Ecto neural progenitor cell (in vitro differentiated cells): ENCODE measurements at places on chromosomes 3 and 15.

- no peak for DNase-seq
These were observed 20.6 kb upstream of the SLC4A7 start for GRCh38 chr3:27504749-27505148.

DNA sequence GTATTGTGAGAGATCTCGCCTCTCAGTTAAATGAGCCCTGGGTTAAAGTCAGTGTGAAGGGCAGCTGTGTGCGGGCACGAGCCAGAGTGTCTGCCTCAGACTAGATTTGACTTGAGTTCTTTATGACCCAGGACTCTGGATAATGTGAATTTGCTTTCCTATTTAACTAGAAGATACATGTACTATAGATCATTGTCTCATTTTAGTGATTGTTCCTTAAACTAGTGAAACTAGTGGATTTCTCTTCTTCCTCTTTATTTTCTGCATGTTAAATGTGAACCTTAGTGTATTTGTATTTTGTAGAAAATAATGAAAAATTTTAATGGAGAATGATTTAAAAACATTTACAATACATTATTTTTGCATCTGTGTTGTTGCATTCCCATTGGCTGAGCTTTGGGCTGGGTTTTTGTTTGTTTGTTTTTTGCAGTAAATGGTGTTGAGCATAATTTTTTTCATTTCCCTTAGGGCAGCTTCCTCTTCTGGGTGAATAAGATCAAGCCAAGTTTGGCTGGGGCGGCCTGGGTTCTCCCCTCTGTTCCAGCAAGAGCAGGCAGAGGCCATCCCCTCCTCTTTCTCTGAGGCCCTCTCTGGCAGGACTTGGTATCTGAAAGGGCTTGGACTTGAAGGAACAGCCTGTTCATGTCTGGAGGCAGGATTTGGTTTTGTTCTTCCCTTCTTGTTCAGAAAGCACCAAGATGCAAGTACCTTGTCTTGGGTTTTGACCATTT is 15.0 kb downstream of the GCSAM start:
- DNase-seq, result no peak

- DNase-seq, result peak; percentile 31
These were observed 68.7 kb downstream of the AAGAB start for GRCh38 chr15:67185621-67186225.

DNA sequence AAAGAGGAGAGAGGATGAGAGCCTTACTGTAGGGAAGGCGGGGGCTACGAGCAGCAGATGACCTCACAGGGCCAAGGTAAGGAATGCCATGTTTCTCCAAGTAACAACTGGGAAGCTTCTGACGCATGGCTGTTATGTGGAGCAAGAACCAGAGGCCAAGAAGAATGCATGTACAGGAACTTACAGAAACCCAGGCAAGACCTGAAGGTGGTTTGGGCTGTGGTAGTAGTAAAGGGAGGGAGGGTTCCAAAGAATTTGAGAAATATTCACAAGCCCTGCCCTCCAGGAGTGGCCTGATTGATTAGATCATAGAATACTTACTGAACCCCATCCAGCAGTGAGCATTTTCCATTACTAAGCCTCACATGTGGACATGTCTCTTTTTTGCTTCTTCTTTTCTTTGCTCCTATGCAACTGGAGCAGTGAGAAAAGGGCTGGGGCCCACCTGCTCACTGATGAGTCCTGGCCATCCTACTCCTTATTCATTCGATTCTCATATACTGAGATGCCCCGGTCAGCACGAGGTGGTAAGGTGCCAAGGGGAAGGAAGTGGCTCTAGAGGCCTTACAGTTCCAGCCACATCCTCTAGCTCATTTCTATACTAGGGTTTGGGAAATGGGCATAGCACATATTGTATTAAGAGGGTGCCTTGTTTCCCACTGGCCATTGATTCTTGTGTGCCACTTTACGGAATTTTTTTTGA is 8.3 kb upstream of the SLC12A8 start:
- DNase-seq, result no peak

- no peak for DNase-seq
These were observed 89.0 kb downstream of the BDH1 start for GRCh38 chr3:197466586-197467399.

DNA sequence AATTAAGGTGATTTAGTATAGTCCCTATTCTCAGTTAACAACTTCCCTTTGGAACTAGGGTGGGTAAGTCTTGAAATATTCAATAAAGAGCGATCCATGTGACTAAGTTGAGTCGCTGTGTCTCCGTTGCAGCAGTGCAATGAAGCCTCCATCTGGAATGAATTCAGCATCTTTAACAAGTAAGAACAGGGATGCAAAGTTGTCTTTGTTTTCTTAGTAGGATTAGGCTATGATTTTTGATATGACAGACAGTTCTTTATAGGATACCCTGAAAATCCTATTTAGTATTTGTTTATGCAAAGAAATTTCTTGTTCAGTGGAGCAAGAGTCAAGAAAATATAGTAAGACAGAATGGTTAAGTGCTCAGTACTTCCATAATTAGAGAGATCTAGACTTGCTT is 52.7 kb downstream of the RBMS3 start:
- DNase-seq, result no peak

DNA sequence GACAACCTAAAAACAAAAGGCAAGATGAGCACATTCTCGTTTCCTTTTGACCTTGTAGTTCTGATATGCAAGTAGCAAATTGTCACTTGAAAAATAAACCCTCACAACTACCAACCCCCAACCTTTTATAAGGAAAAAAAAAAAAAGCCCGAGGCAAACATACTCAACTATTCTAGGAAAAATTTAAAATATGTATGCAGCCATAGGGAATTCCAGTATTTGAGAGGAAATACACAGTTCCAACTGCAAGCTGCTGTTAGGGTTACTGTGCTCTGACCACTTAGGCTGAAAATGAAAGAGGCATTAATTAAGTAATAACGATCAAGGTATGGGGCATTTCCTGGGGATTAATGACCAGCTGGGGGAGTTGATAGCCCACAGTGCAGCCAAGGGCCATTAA is 281.9 kb upstream of the DPH6 start:
- DNase-seq, result no peak

- DNase-seq, result no peak
These were observed 101.7 kb upstream of the TPM1 start for GRCh38 chr15:62940755-62941361.

- DNase-seq, result no peak
These were observed 156.2 kb downstream of the NUP210 start for GRCh38 chr3:13263770-13264467.

GRCh38 chr15:72156928-72157327 is 38.7 kb downstream of the SENP8 start:
- no peak for DNase-seq

DNA sequence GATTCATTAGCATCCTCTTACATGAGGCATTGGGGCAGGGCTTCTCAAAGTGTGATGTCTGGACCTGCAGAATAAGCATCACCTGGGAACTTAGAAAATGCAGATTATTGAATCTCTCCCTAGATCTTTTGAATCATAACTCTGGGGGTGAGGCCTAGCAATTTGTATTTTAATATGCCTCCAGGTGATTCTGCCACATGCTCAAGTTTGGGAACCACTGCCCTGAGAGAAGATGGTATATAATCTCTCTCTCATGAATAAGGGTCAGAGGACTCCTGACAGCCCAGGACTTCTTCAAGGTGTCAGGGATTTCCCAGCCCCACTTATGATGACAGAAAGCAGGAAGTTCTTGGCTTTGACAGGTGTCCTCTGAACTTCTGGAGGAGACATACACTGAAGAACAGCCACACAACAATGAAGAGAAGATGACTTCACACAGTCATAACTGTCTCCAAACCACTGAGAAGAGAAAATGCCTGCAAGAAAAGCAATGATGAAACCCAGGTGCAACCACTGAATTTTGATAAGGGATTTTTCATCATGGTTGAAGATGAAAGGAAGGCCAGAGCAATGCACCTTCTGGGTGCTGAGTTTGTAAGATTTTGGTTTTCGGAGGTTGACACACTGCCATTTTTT is 211.9 kb upstream of the MRPL3 start:
- no peak for DNase-seq

- DNase-seq, result no peak
These were observed 49.5 kb upstream of the SLC9A9 start for GRCh38 chr3:143897576-143898295.

DNA sequence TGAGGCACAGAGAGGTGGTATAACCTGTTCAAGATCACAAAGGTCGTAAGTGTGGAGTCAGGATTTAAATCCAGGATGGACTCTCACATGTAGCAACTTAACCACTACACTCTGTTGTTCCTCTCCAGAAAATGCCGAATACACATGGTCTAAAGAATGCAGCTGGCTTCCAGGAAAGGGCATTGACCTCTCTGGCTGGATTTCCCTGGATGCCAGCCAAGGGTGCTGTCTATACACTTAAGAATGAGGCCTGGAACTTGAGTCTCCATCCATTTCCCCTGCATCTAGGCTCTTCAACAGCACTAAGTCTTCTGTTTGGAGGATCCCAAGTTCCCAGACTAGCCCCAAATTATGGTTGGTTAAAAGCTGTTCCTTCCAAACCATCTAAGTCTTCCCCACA is 60.5 kb downstream of the CERS3 start:
- no peak for DNase-seq

DNA sequence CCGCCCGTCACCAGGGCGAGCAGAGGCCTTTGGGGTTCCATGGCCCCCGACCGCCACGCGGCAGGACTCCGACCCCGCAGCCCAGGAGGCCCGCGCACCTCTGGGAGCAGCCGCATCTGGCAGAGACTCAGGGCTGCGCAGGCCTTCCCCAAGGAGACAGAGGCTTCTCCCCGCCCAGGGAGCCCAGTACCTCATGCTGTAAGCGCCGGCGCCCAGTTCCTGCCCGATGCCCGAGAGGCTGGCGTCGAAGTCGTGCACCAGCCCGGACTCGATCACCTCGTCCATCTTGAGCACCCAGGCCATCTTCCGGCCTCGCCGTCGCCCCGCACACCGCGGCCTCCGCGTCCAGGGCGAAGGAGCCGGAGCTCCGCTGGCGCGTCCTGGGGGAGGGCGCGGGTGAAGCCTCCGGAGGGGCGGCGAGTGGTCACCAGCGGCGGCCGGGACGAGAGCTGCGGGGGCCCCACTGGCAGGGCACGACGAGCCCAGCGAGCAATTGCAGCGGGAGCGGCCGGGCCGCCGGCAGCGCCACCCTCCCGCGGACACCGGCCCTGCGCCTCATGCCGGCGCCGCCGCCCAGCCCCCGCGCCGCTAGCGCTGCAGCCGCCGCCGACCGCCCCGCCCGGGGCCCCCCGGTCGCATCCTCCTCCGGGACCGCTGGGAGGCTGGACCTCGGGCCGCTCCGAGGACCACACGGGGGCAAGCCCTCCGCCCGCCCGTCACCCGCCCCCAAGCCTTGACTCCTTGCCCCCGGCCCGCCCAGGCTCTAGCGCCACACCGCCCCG is 468 bp downstream of the UBP1 start:
- no peak for DNase-seq

DNA sequence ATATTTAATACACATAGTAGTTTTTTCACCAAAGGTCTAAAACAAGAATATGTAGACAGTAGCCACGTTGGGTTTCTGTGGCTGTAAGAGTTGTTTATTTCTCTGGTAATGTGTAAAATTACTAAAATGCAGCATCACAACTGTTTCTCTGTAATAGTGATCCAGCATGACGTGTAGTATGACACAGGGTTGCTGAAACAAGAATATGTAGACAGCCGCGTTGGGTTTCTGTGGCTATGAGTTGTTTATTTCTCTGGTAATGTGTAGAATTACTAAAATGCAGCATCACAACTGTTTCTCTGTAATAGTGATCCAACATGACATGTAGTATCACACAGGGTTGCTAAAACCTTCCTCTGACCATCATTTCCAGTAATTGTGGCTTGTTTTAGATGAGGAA is 153.6 kb upstream of the ZNF717 start:
- no peak for DNase-seq

GRCh38 chr3:186316666-186317260 is 45.3 kb downstream of the DGKG start:
- DNase-seq, result no peak

GRCh38 chr3:4492208-4493013 is 737 bp upstream of the ITPR1 start:
- peak; percentile 64 for DNase-seq

DNA sequence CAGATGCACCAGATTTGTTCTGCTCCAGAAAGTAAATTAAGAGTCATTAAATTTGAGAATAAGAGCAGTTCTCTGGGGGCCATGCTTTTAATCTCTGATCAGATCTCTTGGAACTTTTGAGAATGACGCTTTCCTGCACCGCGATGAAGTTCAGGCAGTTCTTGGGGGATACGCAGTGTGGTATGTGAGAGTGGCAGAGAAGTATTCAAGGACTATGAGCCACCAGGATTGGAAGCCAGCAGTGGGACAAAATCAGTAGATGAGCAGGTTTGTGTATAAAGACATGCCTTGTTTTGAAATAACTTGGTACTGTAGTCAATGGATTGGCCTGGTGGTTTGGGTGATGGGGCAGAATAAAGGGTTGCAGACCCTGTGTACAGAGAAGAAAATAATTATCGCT is 483.6 kb downstream of the ERC2 start:
- no peak for DNase-seq

DNA sequence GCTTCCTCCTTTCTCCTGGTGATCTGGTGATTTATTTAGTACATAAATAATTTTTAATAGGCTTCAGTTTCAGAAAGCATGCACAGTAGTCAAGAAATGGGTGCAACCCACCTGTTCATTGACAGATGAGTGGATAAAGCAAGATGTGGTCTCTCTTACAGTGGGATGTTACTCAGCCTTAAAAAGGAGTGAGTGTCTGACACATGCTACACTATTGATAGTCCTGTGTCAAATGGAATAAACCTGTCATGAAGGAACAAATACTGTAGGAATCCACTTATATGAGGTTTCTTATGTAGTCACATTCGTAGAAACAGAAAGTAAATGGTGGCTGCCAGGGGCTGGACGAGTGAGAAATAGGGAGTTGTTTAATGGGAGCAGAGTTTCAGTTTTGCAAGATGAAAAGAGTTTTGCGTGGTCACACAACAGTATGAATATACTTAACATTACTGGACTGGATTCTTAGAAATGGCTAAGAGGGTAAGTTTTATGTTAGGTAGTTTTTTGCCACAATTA is 56.0 kb upstream of the PPARG start:
- DNase-seq, result no peak

- no peak for DNase-seq
These were observed 308.3 kb upstream of the SEMA6D start for GRCh38 chr15:47409038-47409437.

- DNase-seq, result no peak
These were observed 4.3 kb upstream of the LIMD1 start for GRCh38 chr3:45590256-45590655.

DNA sequence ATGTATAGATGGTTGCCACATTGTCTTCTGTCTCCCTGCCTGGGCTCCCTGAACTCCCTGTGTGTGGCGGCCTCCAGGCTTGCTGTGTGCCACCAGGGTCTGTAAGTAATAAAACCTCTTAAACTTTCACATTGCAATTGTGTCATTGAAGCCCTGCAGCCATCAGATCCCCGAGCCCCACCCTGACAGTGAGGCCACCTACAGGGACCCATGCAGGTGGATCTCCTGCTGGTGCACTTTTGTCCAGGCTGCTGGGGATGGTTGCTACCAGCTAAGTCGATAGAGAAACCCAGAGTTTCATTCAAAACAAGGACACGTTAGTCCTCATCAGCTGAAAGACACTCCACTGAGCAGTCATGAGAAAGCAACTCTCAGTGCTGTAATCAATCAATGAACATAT is 133.6 kb upstream of the PRICKLE2 start:
- no peak for DNase-seq
